ENCODE measurements at places on chromosomes 7 and 10.

DNA sequence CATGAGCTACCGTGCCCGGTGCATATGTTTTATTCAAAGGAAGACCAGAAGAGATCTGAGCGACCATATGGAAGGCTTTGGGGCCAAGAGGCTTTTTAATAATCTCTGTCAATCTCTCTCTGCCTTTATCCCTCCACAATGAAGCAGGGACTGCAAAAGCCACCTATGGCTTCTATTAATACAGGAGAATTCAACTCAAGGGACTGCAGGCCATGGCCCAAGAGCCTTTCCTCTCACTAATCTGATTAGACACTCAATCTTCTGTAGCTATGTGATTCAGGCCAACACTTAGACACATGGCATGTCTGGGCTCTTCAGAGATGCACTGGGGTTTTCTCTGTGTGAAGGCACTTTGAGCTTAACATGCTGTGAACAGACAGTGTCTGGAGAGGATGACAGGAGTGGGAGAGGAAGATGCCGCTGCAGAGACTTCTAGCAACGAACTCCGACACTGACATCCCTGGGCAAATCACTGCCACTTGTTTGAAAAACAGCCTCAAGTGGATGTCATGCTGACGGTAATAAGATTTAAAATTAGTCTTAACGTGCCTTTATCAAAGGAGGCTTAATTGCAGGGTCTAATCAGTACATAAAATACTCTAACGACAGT, 114.4 kb upstream of the AOAH start:
- DNase-seq: no peak

DNA sequence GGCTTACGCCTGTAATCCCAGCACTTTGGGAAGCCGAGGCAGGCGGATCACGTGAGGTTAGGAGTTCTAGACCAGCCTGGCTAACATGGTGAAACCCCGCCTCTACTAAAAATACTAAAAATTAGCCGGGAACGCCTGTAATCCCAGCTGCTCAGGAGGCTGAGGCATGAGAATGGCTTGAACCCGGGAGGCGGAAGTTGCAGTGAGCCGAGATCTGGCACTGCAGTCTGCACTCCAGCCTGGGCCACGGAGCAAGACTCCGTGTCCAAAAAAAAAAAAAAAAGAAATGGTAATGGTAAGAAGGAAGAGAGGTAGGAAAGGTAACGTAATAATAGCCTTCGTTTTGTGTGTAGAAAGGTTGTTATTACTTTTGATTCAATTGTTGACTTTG, 1.2 kb downstream of the HSPA14 start:
- DNase-seq: peak; percentile 42

- no peak for DNase-seq
Measured at GRCh38 chr7:98557538-98558031, 59.5 kb upstream of the NPTX2 start.

GRCh38 chr7:30012757-30013156, 13.7 kb downstream of the FKBP14 start:
- DNase-seq: peak; percentile 32

DNA sequence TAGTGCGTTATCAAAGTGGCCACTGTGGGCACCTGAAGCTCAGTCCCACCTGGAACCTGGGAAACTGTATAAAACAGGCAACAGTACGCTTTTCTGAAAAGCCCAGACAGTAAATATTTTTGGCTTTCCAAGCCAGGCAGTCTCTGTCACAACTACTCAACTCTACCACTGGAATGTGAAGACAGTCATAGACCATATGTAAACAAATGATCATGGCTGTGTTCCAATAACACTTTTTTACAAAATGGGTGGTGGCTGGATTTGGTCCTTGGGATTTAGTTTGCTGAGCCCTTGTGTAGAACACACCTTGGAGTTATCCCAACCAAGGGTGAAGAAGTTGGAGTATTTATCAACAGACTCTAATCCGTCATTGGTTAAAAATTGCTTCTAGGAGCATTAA, 259.9 kb downstream of the SKIDA1 start:
- DNase-seq: peak; percentile 25

DNA sequence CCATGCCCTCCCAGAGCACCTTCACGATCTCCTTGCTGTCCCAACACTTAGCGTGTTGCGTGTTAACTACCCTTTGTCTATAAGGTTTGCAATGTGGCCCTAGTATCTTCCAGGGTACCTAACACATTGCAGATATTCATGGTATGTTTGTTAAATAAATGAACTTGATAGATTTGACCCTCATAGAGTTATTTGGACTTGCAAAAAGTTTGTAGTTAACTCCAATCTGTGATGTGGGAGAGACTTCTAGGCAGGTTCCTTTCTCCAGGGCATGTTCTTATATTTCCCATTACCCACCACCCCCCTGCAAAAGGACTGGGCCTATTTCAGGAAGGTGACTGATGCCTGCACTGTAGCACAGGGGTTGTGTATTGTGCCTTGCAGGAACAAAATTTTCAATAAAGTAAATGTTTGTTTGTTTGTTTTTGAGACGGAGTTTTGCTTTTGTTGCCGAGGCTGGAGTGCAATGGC, 612 bp downstream of the HILPDA start:
- no peak for DNase-seq

- DNase-seq: no peak
Measured at GRCh38 chr7:157576415-157576814, 239.6 kb downstream of the DNAJB6 start.

- DNase-seq: peak; percentile 58
Measured at GRCh38 chr7:30225863-30226613, 58.4 kb upstream of the ZNRF2 start.

- DNase-seq: no peak
Measured at GRCh38 chr10:124998624-124999291, 56.8 kb downstream of the ZRANB1 start.

DNA sequence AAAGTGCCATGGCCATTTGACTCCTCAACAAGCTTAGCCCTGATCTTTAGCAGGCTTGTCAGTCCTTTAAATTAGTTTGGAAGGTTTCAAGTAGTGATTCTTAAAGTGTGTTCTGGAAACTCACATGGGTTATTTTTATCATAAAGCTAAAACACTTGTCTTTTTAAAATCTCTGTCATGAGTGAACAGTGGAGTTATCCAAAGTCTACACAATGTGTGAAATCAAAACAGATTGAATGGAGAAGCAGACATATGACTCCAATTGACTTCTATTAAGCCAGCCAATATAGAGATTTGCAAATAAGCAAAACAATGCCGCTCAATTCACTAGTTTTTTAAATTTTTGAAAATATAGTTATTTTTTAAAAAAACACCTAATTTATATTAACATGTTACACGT, 53.3 kb upstream of the SORCS3 start:
- DNase-seq: no peak

DNA sequence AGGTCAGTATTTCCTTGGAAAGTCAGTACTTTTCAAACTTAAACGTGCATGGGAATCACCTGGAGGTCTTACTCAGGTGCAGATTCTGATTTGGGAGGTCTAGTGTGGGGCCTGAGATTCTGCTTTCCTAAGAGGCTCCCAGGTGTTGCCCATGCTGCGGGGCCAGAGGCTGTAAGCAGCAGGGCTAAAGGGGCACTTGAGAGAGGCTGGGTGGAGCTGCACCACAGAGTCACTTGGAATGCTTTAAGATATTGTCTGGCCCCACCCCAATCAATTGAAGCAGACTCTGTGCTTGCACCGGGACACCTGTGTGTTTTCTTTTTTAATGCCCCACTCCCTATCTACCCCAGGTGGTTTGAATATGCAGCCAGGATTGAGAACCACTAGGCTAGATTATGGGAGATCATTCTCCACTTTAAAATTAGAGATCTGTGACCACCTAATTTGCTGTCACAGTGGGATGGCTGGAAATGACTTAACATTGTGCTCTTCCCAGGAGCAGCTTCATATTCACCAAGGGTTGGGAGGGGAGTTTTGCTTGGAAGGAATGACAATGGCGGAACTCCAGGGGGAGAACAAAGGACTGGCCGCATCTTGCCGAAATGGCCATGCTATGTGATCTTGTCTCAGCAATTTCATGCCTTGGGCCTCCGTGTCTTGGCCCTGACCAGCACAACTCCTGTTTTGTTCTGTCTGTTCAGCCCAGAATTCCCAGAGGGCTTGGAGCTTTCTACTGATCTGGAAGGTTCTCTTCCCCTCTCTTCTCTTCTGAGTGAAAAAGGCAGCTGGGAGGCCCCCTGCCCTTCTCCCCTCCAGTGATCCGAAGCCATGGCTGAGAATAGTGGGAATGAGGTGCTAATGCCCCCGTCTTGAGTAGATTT, 80.2 kb downstream of the FAM241B start:
- no peak for DNase-seq

DNA sequence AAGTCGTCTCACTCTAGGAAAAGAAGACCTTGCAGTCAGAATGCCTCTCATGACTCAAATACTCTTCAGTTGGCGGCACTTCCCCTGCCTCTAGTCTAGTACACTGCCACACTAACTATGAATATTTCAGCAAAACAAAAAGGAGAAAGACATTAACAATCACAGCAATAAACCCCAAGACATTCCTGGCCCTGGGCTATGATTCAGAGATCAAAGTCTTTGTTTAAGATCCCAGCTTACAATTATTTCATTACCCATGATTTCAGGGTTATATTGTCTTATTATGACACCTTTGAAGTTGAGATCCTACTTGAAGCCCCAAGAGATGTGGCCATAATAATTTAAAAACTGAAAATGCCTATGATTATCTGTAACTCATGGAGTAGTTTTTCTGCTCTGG, 597.5 kb downstream of the REEP3 start:
- DNase-seq: no peak

GRCh38 chr7:1738511-1738910, 68.4 kb downstream of the ELFN1 start:
- no peak for DNase-seq

DNA sequence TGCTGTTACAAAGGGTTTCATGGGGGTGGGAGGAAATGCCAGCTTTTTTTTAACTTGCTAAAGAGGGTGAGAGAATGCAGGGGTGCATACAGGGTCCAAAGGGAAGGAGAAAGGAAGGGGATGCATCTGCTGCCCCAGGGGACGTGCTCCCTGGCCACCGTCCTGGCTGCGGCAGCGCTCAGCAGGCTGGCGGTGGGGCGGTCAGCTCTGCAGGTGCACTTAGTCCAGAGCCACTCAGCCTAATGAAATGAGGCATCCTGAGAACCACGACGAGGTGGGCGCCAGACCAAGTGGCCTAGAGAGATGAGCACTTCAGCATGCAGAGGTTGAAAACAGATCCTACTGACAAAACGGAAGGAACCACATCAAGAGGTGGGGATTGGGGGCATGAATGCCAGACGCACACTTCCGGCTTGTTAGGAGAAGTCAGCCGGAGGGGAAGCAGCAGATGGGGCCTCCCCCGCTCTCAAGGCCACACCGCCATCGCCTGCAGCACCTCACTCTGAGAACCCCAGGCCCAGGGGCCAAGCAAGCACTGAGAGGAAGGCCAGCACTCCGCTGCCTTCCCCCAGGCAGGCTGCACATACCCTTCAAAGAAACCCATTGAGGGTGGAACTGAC, 94.5 kb downstream of the MAD1L1 start:
- DNase-seq: no peak

DNA sequence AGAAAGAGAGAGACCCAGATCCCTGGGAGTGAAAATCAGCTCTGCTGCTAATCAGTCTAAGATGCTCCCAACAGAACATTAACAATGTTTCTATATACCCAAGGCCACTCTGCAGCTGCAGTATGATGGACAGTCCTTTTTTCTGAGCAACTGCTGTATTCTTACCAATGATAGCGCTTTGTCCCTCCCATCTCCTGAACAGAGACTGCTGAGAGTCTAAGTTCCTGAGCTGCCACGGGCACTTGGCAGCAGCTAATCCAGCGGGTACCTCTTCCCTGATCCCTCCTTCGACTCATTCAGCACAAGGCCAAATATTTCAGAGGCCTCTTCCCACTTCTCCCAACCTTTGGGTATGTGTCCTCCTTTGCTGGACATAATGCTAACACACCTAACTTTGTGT, 7.7 kb downstream of the CPVL start:
- no peak for DNase-seq

DNA sequence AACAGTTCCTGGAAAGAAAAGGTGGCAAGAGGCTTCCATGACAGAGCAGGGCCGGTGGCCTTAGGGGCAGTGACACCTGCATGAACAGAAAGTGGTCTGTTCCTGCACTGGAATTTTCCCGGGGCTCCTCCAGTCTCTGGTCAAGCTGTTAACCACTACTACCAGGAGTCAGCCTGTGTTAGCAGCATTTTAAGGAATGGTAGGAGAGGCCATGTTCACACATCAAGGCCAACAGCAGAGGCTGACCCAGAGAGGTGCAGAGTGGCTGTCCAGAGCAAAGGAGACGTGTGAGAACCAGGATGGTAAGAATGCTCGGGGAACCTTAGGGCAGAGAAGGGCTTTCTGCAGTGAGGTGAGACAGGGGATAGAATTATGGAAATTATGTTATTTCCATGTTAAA, 8.5 kb downstream of the H2BK1 start:
- DNase-seq: no peak

GRCh38 chr10:19928936-19929335, 112.7 kb downstream of the PLXDC2 start:
- DNase-seq: no peak
